Activated naive CD8-positive, alpha-beta T cell treated with anti-CD3 and anti-CD28 coated beads for 36 hours (primary cell): ENCODE measurements at places on chromosomes 1 and 21. TPM values are rescaled to one million over a fixed set of nuclear protein-coding genes. Genes with fewer than 3 reads are reported as not detected.

DNA sequence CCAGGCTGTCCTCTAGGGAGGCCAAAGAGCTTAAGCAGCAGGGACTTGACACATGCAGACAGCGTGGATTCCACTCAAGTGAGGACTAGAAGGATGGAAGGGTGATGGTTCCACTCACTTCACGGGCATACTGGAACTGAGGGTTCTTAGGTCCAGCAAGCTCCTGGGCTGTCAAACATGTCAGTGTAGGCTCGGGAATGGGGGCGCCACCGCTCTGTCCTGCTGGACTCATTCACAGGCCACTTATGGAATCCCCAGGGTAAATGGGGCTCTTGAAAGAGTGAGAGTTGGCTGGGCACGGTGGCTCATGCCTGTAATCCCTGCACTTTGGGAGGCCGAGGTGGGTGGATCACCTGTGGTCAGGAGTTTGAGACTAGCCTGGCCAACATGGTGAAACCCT lies 27.7 kb upstream of the CSF3R start:
- no peak overlapping the region for H3K27ac ChIP-seq
- no peaks in the 10 kb centered on the region for H3K36me3 ChIP-seq
- H3K4me3 ChIP-seq, result no peak overlapping the region
- H3K4me1 ChIP-seq, result no peaks in the 10 kb centered on the region
- peaks cover 16% of the 10 kb centered on the region for H3K27me3 ChIP-seq

DNA sequence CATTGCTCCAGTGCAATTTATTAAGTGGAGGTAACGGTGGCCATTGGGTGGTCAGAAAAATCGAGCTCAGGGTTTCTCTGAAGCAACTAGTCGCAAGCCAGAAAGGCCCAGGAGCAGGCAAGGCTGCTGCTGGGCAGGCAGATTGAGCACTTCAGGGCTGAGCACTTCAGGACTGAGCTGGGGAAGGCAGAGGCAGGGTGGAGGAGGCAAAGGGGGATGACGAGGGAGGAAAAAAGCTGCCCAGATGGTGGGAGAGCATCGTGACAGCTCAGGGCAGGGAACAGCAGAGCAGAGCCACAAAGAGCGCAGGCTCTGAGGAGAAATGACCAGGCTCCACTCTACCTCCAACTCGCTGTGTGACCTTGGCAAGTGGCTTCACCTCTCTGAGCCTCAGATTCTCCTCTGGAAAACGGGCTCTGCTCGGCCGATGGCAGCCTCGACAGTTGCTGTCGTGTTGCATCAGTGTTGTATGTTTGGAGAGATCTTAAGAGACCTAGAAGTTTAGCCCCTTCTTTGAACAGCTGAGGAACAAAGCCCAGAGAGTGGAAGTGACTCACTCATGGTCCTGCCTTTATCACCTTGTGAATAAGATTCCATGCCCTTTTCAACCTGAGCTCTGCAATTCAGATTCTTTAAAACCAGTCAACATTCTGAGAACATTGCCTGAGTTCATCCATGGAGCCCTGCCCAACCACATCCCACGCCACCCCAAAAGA lies 141.4 kb downstream of the SYF2 start:
- H3K36me3 ChIP-seq, result peaks cover 9% of the 10 kb centered on the region
- H3K27me3 ChIP-seq, result no peaks in the 10 kb centered on the region
- H3K27ac ChIP-seq, result no peak overlapping the region
- H3K4me3 ChIP-seq, result no peak overlapping the region
- H3K4me1 ChIP-seq, result peaks cover 36% of the 10 kb centered on the region

DNA sequence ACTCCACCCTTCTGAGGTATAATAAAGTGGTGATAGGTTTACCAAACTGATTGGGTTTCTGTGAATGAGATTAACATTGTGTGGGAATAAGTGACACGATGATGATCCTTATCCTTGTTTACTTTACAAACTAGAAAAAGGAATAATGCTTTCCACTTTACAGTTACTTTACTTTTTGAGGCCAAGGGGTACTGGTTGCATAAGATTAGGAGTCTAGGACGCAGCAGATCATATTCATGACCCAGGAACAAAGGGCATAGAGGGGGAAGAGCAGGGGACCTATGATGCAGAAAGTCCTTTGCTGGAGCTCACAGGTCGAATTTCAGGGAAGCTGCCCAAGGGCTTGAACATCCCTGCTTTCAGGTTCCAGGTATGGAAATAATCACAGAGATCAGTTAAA lies 20.4 kb downstream of the FGGY start:
- no peak overlapping the region for H3K27ac ChIP-seq
- H3K4me3 ChIP-seq, result no peak overlapping the region
- peaks cover 6% of the 10 kb centered on the region for H3K36me3 ChIP-seq
- H3K4me1 ChIP-seq, result peaks cover 14% of the 10 kb centered on the region

Gene DSCAM
- not detected for total RNA-seq

DNA sequence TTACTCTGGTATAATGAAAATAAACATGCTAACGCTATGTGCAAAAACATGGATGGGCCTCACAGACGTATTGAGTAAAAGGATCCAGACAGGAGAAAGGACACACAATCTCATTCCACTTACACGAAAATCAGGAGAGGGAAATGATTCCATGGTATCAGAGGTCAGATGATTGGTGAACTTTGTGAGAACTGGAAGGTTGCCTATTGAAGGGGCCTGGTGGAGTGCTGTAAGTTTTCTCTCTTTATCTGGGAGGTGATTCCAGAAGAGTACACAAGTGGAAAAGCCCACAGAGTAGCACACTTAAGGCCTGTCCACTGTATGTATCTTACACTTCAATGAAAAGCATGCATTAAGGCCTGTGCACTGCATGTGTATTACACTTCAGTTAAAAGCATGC lies 9.6 kb downstream of the GSTM2 start:
- no peak overlapping the region for H3K4me3 ChIP-seq
- no peak for DNase-seq
- no peaks in the 10 kb centered on the region for H3K36me3 ChIP-seq
- H3K27ac ChIP-seq, result no peak overlapping the region
- no peaks in the 10 kb centered on the region for H3K27me3 ChIP-seq

DNA sequence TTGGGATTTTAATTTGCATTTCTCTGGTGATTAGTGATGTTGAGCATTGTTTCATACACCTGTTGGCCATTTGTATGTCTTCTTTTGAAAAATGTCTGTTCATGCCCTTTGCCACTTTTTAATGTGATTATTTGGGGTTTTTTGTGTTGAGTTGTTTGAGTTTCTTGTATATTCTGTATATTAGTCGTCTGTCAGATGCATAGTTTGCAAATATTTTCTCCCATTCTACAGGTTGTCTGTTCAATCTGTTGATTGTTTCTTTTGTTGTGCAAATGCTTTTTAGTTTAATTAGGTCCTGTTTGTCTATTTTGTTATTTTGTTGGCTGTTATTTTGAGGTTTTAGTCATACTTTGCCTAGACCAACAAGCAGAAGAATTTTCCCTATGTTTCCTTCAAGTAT lies 164.0 kb upstream of the CXADR start:
- no peak overlapping the region for H3K4me3 ChIP-seq
- DNase-seq, result no peak

Gene LENEP
- 0.66 TPM for total RNA-seq

GRCh38 chr1:230057681-230058565 lies 9.1 kb upstream of the GALNT2 start:
- no peaks in the 10 kb centered on the region for H3K27me3 ChIP-seq
- DNase-seq, result no peak
- no peak overlapping the region for H3K27ac ChIP-seq
- H3K4me3 ChIP-seq, result no peak overlapping the region
- H3K36me3 ChIP-seq, result no peaks in the 10 kb centered on the region

Gene PPIAL4G
- total RNA-seq, result not detected

- no peak overlapping the region for H3K27ac ChIP-seq
- H3K4me3 ChIP-seq, result no peak overlapping the region
- H3K4me1 ChIP-seq, result peaks cover 14% of the 10 kb centered on the region
- H3K36me3 ChIP-seq, result no peaks in the 10 kb centered on the region
Observed at GRCh38 chr1:29084196-29084521, 39.5 kb downstream of the TMEM200B start.

DNA sequence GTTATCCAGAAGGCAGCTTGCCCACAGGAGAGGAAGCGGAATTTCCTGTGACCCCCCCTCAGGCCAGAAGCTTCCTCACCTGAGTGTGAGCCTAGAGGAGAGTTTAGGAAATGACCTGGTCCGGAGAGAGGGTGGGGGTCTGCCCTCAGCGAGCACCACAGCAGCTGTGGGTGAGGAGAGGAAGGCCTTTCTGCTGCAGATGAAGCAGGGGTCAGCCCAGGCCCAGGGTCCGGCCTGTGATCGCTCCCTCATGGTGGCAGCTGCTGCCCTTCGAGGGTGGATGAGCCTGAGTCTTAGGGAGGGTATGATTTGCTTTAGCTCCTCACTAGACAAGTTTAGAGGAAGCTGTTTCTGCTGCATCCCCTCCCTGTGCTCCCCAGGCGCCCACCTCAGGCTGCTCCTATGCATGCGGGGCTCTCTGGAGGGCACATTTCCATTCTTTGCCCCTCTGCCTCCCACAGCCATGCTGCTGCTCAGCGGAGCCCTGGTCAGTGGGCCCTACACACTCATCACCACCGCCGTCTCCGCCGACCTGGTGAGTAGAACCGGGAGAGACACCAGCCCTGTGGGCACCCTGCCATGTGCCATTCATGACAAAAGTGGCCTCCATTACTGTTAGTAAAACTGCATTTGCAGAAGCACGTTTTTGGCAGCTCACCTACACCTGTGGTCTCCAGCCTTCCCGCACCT lies 53.0 kb downstream of the SLC37A1 start:
- H3K4me1 ChIP-seq, result peaks cover 1% of the 10 kb centered on the region
- H3K36me3 ChIP-seq, result peaks cover 9% of the 10 kb centered on the region
- no peaks in the 10 kb centered on the region for H3K27me3 ChIP-seq
- no peak overlapping the region for H3K27ac ChIP-seq

Gene HSPA6
- total RNA-seq, result 0.34 TPM

DNA sequence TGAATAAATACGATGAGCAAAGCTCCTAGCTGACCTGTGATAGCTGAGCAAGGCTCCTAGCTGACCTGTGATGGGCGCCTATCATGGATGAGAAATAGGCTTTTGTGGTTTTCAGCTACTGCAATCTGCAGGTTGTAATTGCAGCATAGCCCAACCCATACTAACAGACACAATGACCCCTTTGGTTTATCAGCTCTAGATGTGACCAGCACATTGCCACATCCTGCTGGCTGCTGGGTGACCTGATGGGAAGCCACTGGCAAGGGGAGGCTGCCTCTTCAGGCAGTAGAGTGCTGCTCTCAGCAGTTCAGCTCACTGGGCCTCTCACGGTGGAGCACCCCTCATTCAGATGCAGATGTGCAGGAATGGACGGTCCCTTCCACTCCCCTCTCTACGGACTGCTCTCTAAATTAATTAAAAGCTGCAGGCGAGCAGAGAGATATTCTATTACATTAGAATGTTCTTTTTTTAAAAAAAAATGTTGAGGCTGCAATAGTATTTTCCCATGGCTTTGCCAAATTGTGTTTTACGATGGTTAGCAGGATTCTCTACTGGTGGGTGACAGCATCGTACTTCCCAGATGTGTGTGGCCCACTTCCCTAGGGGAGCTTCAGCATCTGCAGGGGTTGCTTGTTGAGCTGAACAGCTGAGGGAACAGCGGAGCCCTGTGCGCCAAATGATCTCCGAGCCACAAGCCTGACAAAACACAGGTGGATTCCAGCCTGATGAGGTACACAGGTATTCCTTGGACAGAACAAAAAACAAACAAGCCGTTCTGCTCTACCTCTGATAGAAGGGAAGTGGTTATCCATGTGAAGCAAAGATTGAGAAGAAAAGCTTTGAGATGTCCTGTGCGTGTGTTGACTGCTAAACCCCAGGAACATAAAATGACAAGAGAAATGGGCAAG lies 65.0 kb downstream of the SYT6 start:
- H3K27me3 ChIP-seq, result no peaks in the 10 kb centered on the region
- no peak overlapping the region for H3K4me3 ChIP-seq
- H3K36me3 ChIP-seq, result no peaks in the 10 kb centered on the region
- H3K27ac ChIP-seq, result no peak overlapping the region

DNA sequence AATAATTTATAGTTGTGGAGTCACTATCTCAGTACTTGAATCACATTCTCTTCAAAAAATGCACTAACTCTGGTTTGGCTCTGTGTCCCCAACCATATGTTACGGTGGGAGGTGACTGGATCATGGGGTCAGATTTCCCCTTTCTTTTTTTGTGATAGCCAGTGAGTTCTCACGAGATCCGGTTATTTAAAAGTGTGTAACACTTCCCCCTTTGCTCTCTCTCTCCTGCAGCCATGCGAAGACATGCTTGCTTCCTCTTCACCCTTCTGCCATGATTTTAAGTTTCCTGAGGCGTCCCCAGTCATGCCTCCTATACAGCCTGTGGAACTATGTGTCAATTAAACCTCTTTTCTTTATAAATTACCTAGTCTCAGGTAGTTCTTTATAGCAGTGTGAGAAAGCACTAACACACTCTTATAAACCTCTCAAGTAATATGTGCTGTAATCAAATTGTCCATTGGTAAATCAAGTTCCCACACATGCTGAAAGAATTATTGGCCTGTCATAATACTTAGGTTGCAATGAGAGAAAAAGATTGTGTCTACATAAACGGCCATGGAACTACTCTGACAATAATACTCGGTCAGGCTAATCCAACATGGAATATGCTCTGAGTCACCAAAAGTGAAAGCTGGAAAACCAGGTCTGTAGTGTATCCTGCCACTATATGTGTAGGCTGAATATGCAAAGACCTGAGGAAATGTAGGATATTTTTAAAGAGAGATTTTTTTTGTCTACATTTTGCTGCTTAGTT lies 107.5 kb downstream of the SLC44A5 start:
- H3K4me3 ChIP-seq, result no peak overlapping the region
- no peak for DNase-seq
- no peak overlapping the region for H3K27ac ChIP-seq
- H3K27me3 ChIP-seq, result no peaks in the 10 kb centered on the region
- H3K36me3 ChIP-seq, result no peaks in the 10 kb centered on the region

- H3K4me3 ChIP-seq, result no peak overlapping the region
- H3K27me3 ChIP-seq, result peaks cover 11% of the 10 kb centered on the region
- no peak overlapping the region for H3K27ac ChIP-seq
- H3K4me1 ChIP-seq, result peaks cover 2% of the 10 kb centered on the region
Observed at GRCh38 chr1:31579374-31579773, 3.1 kb downstream of the TINAGL1 start.
